ENCODE measurements at places on chromosomes 7 and 10.

GRCh38 chr10:5659702-5660528 is 6.5 kb downstream of the ASB13 start:
- no peak for DNase-seq

- no peak for DNase-seq
These were observed 222.4 kb upstream of the ANKRD30A start for GRCh38 chr10:36903040-36903439.

GRCh38 chr7:85897967-85898366 is 711.1 kb upstream of the SEMA3D start:
- no peak for DNase-seq

DNA sequence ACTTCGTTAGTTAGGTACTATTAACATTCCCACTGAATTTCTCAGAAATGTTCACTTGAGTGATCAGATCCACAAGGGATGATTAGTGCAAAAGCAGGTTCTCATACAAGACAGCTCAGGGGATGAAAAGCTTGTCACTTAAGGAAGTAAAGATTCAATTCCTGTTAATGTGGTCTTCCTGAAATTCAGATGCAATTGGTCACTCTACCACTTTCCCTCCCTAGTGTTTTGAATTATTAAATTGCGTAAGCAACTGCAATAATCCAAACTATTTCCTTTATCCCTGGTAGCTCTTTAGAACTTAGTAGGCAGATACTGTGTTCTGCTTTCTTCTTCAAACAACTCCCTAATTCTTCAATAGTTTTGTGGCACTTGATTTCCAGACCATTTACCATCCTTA is 121.4 kb downstream of the MAGI2 start:
- no peak for DNase-seq

GRCh38 chr10:119319161-119319919 is 112.0 kb downstream of the GRK5 start:
- DNase-seq: peak; percentile 34

- peak; percentile 86 for DNase-seq
These were observed 32.8 kb downstream of the TMEM130 start for GRCh38 chr7:98836811-98837629.

- DNase-seq: peak; percentile 12
These were observed 629 bp upstream of the DNAJC9 start for GRCh38 chr10:73247509-73248258.

DNA sequence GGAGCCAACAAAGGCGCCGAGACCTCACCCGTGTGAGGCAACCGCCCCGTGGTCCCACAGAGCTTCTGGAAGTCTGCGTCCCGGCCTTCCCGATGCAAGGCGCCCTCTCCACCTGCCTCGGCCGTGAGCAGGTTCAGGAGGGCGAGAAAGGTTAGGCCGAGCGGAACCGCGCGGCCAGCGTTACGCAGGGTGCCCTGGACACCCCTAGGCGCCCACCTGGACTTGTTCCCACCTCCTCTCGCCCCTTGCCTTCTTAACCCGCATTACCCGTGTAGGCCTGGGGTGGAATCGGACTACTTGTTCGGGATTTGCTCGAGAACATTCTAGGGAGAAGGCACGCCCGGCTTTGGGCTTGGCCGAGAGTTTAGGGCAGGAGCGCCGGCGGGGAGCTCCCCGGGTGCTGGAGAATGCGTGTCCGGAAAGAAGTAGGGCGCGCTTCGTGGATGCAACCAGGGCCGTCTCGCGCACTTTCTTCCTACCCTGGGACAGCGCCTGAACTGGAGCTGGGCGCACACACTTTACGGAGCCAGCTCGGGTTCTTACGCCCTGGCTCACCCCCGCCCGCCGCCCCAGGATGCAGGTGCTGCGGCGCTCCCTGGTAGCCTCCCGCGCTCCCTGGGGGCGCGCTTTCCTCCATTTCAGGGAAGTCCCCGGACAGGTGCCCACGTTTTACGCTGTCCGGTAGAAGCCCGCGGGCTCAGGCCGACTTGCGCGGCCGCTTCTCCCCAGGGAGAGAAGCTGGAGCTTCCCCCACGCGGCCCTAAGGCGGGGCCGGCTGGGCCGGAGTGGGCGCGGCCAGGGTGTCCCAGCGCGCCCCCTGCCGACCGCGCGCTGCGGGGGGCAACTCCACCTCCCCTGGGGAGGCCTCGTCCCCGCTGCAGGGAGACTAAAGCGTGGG is 74.5 kb downstream of the INSIG1 start:
- no peak for DNase-seq

GRCh38 chr10:122128357-122128756 is 139.4 kb downstream of the TACC2 start:
- DNase-seq: no peak

- DNase-seq: peak; percentile 15
These were observed 94.1 kb downstream of the ALOX5 start for GRCh38 chr10:45468079-45468478.

GRCh38 chr7:140005754-140006503 is 56.8 kb downstream of the PARP12 start:
- DNase-seq: peak; percentile 67

- DNase-seq: no peak
These were observed 1.3 kb upstream of the HIBADH start for GRCh38 chr7:27663989-27664331.

GRCh38 chr7:117876761-117877160 is 3.5 kb upstream of the CTTNBP2 start:
- no peak for DNase-seq

GRCh38 chr10:61047788-61048560 is 104.0 kb upstream of the RHOBTB1 start:
- DNase-seq: no peak

- DNase-seq: peak; percentile 12
These were observed 126.7 kb downstream of the DKK1 start for GRCh38 chr10:52440612-52441285.

DNA sequence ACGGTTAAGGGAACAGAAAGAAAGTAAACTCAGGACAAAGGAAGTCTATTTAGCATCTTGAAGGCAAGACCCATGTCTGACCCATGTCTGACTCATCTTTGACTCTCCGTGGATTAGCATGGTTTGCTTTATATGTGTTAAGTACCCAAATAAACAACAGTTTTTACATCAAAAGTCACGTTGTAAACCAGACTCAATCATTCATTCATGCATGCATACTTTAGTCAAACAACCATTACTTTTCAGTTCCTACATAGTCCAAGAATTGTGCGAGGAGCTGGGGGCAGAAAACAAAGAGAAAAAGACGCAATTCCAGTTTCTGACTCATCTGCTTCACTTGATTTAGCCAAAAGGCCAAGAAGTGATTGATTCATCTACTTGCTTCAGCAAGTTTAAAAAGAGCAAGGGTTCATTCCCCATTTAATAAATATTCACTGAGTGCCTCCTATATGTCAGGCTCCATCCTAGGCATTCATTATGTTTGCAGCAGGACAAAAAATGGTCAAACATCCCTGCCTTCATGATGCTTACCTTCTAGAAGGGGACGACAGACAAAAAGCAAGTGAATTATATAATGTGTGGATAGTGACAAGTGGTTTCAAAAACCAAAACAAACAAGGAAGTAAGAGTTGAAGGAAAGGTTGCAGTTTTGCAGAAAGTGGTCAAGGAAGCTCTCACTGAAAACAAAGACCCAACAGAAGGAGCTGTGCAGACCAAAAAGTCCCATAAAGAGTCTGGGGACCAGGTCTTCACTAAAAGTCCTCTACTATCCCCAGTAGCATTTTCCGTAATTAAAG is 116.2 kb downstream of the FAM107B start:
- no peak for DNase-seq

GRCh38 chr7:77566421-77566820 is 29.3 kb downstream of the PTPN12 start:
- no peak for DNase-seq

- no peak for DNase-seq
These were observed 1674.9 kb downstream of the REEP3 start for GRCh38 chr10:65196111-65196510.

Measured in NCI-H69 (cell line).